ENCODE measurements at places on chromosomes 7 and 10. TPM values are rescaled to one million over a fixed set of nuclear protein-coding genes. Genes with fewer than 3 reads are reported as not detected.

INMT gene
- total RNA-seq, result not detected

ICA1 gene
- total RNA-seq, result 66.4 TPM

VWA2 gene
- total RNA-seq, result 5.8 TPM

CNPY1 gene
- total RNA-seq, result not detected

ASL gene
- 70.6 TPM for total RNA-seq

TRIM73 gene
- total RNA-seq, result 1.7 TPM

C1QL3 gene
- not detected for total RNA-seq

CD36 gene
- not detected for total RNA-seq

AGAP6 gene
- 14.5 TPM for total RNA-seq

OR2A1 gene
- total RNA-seq, result not detected

LIPN gene
- total RNA-seq, result not detected

MEOX2 gene
- total RNA-seq, result 12.6 TPM

ERVW-1 gene
- total RNA-seq, result not detected

MRLN gene
- not detected for total RNA-seq

HERC4 gene
- total RNA-seq, result 88.9 TPM

RHOBTB1 gene
- 10.2 TPM for total RNA-seq

STK31 gene
- 2.1 TPM for total RNA-seq

CHST3 gene
- total RNA-seq, result 14.3 TPM

OR9A2 gene
- total RNA-seq, result not detected

OPALIN gene
- not detected for total RNA-seq

ZNF33A gene
- 21.7 TPM for total RNA-seq

EIF5AL1 gene
- 0.20 TPM for total RNA-seq

FAM20C gene
- 4.9 TPM for total RNA-seq

TET1 gene
- 1.2 TPM for total RNA-seq

CYP2E1 gene
- total RNA-seq, result 1.7 TPM

CTAGE15 gene
- total RNA-seq, result 2.3 TPM

CHST15 gene
- total RNA-seq, result 18.3 TPM

FBXL13 gene
- total RNA-seq, result 1.3 TPM

SPDYE3 gene
- total RNA-seq, result not detected
